ENCODE measurements at places on chromosomes 11 and 22.

DNA sequence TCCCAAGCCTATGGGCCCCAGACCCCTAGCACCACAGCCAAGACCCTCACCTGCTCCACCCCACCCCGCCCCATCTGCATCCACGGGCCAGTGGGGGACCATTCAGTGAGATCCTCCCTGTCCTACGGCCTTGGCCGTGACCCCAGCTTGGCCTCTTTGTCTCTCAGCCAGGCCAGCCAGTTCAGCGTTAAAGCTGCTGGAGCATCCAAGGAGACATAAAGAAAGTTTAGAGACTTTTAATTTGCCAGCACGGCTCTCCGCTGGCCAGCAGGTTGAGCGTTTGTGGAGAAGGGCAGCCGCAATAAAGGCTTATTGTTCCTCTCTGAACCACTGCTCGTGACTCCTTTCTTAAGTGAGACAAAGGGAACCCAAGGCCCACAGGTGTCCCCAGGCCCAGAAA lies 49.3 kb upstream of the LMO1 start:
- no peak for DNase-seq

- DNase-seq = no peak
Observed at GRCh38 chr11:62545437-62546243, 966 bp downstream of the AHNAK start.

GRCh38 chr11:8597182-8597581 lies 3.2 kb upstream of the STK33 start:
- DNase-seq = no peak

DNA sequence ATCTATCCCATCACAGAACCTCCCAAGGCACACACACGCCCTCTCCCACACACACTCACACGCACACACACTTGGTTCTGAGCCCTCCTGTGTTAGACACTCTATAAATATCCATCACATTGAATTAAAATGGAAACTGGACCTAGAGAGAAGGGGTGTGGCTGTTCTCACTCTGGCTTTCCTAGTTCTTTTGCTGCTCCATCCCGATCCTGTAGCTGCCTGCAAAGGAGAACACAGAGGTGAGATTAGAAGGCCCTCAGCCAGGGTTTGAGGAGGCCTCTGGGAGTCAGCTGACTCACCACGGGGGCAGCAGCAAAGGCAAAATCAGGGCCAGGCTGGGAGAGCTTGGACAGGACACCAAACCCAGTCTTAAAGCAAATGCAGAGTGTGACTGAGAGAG lies 192.3 kb upstream of the CADM1 start:
- no peak for DNase-seq

DNA sequence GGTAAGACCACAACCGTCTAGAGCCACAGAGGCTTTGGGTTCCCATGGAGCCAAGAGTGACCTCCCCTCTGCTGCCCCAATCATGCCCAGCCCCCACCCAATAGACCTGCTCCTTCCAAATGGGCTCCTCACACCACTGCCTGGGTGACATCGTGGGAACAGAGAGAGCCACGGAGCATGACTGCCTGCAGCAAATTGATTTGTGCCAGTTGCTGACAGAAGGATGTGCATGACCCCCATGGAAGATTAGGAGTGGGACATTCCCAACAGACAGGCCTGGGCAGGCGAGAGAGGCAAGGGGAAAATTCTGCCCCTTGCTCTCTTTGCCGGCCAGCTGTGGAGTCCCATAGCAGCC lies 88.5 kb downstream of the TENM4 start:
- no peak for DNase-seq

GRCh38 chr22:37753746-37754145 lies 54.0 kb upstream of the GCAT start:
- no peak for DNase-seq
